ENCODE measurements at places on chromosomes 13 and 19. TPM values are rescaled to one million over a fixed set of nuclear protein-coding genes. Genes with fewer than 3 reads are reported as not detected.

- H3K27me3 ChIP-seq, result no peaks in the 10 kb centered on the region
- H3K36me3 ChIP-seq, result no peaks in the 10 kb centered on the region
- H3K4me3 ChIP-seq, result no peak overlapping the region
- no peaks in the 10 kb centered on the region for H3K4me1 ChIP-seq
These were observed 1227.4 kb downstream of the PCDH17 start for GRCh38 chr13:58858870-58859371.

GRCh38 chr13:76552807-76553206 is 333.4 kb downstream of the KCTD12 start:
- H3K27ac ChIP-seq, result no peak overlapping the region
- no peaks in the 10 kb centered on the region for H3K4me1 ChIP-seq
- H3K4me3 ChIP-seq, result no peak overlapping the region
- H3K27me3 ChIP-seq, result no peaks in the 10 kb centered on the region

- no peaks in the 10 kb centered on the region for H3K36me3 ChIP-seq
- H3K27me3 ChIP-seq, result no peaks in the 10 kb centered on the region
These were observed 3.9 kb downstream of the CD209 start for GRCh38 chr19:7743425-7743841.

DNA sequence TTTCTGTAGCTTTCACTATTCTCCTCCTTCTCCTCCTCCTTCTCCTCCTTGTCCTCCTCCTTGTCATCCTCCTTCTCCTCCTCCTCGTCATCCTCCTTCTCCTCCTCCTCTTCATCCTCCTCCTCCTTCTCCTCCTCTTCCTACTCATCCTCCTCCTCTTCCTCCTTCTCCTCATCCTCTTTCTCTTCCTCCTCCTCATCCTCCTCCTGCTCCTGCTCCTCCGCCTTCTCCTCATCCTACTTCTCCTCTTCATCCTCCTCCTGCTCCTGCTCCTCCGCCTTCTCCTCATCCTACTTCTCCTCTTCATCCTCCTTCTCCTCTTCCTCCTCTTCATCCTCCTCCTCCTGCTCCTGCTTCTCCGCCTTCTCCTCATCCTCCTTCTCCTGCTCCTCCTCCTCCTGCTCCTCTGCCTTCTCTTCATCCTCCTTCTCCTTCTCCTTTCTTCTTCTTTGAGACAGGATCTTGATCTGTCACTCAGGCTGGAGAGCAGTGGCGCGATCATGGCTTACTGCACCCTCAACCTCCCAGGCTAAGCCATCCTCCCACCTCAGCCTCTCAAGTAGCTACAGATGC is 36.3 kb downstream of the TRPM4 start:
- no peak for DNase-seq
- H3K4me3 ChIP-seq, result no peak overlapping the region
- peaks cover 11% of the 10 kb centered on the region for H3K4me1 ChIP-seq
- no peaks in the 10 kb centered on the region for H3K27me3 ChIP-seq
- H3K36me3 ChIP-seq, result no peaks in the 10 kb centered on the region

- H3K36me3 ChIP-seq, result no peaks in the 10 kb centered on the region
- DNase-seq, result peak; percentile 78
- peak overlapping the region; percentile 32 for H3K4me3 ChIP-seq
- H3K4me1 ChIP-seq, result peaks cover 23% of the 10 kb centered on the region
These were observed 17.2 kb downstream of the RASA3 start for GRCh38 chr13:114115191-114115671.

DNA sequence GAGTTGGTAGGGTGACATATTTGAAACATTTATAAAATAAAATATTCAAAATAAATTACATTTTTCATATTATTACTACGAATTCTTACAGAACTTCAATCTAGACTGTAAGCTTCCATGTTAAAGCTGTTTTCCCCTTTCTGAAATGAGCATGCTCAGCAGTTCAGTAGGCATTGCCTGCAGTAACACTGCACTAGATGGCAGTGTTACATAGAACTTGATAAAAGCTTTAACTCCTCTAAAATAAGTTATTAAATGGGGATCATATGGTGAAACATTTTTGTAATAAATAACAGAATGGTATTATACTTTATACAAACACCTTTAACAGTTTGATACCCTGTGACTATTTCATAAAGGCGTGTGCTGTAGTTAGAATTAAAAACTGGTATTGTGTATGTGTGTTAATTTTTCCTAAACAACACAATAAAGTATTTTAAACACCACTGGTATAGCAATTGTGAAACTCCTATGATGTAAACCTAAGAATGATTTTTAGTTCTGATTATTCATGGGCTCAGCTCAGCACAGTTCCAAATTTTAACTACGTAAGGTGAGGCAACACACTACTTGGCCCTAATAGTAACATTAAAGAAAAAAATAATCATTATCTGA is 11.6 kb upstream of the GPR18 start:
- peak overlapping the region; percentile 36 for H3K27ac ChIP-seq
- H3K27me3 ChIP-seq, result no peaks in the 10 kb centered on the region
- DNase-seq, result no peak
- no peak overlapping the region for H3K4me3 ChIP-seq
- H3K36me3 ChIP-seq, result no peaks in the 10 kb centered on the region
- H3K4me1 ChIP-seq, result no peaks in the 10 kb centered on the region

GRCh38 chr19:38303517-38304351 is at the start of gene C19orf33:
Gene C19orf33 (plus strand): TSS chr19:38304251. CDS start chr19:38304262, 11 bp downstream.
- DNase-seq, result peak; percentile 94
- no peaks in the 10 kb centered on the region for H3K36me3 ChIP-seq
- no peaks in the 10 kb centered on the region for H3K27me3 ChIP-seq
- peak within 1 kb of the TSS; percentile 51 for H3K4me3 ChIP-seq
- peaks cover 12% of the 10 kb centered on the region for H3K4me1 ChIP-seq
- no peak within 1 kb of the TSS for H3K27ac ChIP-seq

DNA sequence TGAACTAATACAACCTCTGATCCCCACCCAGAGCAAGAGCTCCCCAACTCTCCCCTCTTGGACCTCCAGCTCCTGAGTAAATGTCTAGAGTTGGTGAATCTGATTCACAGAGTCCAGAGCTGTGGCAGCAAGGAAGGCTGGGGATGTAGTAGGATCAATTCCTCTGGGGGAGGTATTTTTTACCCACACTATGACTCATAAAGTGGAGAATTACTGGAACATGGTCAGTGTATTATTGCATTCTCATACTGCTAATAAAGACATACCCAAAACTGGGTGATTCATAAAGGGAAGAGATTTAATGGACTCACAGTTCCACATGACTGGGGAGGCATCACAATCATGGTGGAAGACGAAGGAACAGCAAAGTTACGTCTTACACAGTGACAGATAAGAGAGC is 496.7 kb downstream of the EFNB2 start:
- H3K4me3 ChIP-seq, result no peak overlapping the region
- no peaks in the 10 kb centered on the region for H3K27me3 ChIP-seq
- no peaks in the 10 kb centered on the region for H3K36me3 ChIP-seq
- no peaks in the 10 kb centered on the region for H3K4me1 ChIP-seq
- no peak overlapping the region for H3K27ac ChIP-seq
- no peak for DNase-seq

- H3K4me1 ChIP-seq, result no peaks in the 10 kb centered on the region
- no peak overlapping the region for H3K4me3 ChIP-seq
- DNase-seq, result no peak
- no peak overlapping the region for H3K27ac ChIP-seq
- H3K36me3 ChIP-seq, result no peaks in the 10 kb centered on the region
These were observed 324.3 kb downstream of the ZNF536 start for GRCh38 chr19:30696514-30696913.

GRCh38 chr13:106593132-106593531 is 25.2 kb upstream of the ARGLU1 start:
- H3K36me3 ChIP-seq, result no peaks in the 10 kb centered on the region
- no peak overlapping the region for H3K4me3 ChIP-seq
- no peak for DNase-seq

GRCh38 chr19:10270616-10271394 is at the start of gene ICAM1:
Gene ICAM1 (plus strand): TSS chr19:10271120. CDS start chr19:10271160, 40 bp downstream.
- no peaks in the 10 kb centered on the region for H3K27me3 ChIP-seq
- DNase-seq, result peak; percentile 86
- H3K36me3 ChIP-seq, result no peaks in the 10 kb centered on the region
- H3K4me1 ChIP-seq, result peaks cover 6% of the 10 kb centered on the region
- H3K27ac ChIP-seq, result peak within 1 kb of the TSS; percentile 88
- H3K4me3 ChIP-seq, result peak within 1 kb of the TSS; percentile 39

DNA sequence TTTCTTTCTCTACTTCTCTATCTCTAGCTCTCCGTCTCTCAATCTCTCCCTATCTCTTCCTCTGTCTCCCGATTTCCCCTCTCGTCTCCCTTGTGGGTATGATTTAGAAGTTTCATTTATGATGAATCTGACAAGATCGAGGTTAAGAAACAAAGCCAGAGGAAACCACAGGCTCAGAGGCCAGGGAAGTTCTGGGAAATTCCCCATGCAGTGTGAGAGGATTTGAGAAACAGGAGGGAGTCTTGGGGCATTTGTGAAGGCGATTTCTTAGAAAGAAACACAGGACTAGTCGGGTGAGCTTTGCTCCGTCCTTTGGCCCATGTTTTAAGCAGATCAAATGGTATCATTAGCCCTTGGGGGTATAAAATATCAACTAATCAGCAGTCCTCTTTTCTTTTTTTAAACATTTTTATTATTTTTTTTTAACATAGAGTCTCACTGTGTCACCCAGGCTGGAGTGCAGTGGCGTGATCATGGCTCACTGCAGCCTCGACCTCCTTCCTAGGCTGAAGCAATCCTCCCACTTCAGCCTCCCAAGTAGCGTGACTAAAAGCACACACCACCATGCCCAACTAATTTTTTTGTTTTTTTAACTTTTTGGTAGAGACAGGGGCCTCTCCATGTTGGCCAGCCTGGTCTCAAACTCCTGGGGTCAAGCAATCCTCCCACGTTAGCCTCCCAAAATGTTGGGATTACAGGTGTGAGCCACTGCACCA is 25.8 kb downstream of the TNFSF9 start:
- no peaks in the 10 kb centered on the region for H3K36me3 ChIP-seq
- no peak overlapping the region for H3K4me3 ChIP-seq
- H3K27ac ChIP-seq, result no peak overlapping the region
- H3K27me3 ChIP-seq, result no peaks in the 10 kb centered on the region
- H3K4me1 ChIP-seq, result no peaks in the 10 kb centered on the region

DNA sequence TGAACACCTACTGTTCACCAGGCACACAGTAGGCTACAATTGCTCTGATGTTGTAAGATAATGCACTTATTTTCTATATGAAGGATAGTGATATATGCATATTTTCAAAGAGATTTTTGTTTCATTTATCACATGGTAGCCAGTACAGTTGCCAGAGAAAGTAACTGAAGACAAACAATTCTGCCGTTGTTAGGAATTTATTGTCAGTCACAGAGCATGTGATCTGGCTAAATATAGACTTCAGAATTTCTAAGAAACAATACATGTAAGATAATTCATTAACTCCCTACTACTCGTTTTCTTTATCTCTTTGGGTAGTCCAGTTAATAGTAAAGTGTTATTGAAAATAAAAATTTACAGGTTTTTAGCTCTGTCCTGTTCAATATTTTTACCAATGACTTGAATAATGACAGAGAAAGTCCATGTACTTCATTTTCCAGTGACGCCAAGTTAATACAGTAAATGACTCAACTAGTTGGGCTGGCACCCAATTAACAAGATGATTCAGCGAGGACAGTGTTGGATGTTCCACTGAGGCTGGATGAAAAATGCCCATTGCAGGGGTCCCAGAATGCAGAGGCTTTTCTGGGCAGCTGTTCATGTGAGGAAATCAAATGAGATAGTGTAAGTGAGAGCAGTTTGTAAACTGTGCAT is 35.6 kb downstream of the GJA3 start:
- H3K27ac ChIP-seq, result no peak overlapping the region
- H3K4me3 ChIP-seq, result no peak overlapping the region
- no peaks in the 10 kb centered on the region for H3K4me1 ChIP-seq
- H3K27me3 ChIP-seq, result peaks cover 9% of the 10 kb centered on the region

GRCh38 chr13:36839981-36840380 is 21.0 kb downstream of the RFXAP start:
- H3K4me1 ChIP-seq, result no peaks in the 10 kb centered on the region
- H3K4me3 ChIP-seq, result no peak overlapping the region
- no peak for DNase-seq
- H3K27ac ChIP-seq, result no peak overlapping the region

GRCh38 chr19:34662919-34663318 is 14.0 kb downstream of the SCGB2B2 start:
- H3K27ac ChIP-seq, result no peak overlapping the region
- H3K4me3 ChIP-seq, result no peak overlapping the region
- no peaks in the 10 kb centered on the region for H3K27me3 ChIP-seq

GRCh38 chr13:50244355-50244712 is 229.1 kb downstream of the KCNRG start:
- peak overlapping the region; percentile 57 for H3K27ac ChIP-seq
- DNase-seq, result no peak
- H3K4me1 ChIP-seq, result no peaks in the 10 kb centered on the region
- H3K36me3 ChIP-seq, result no peaks in the 10 kb centered on the region

DNA sequence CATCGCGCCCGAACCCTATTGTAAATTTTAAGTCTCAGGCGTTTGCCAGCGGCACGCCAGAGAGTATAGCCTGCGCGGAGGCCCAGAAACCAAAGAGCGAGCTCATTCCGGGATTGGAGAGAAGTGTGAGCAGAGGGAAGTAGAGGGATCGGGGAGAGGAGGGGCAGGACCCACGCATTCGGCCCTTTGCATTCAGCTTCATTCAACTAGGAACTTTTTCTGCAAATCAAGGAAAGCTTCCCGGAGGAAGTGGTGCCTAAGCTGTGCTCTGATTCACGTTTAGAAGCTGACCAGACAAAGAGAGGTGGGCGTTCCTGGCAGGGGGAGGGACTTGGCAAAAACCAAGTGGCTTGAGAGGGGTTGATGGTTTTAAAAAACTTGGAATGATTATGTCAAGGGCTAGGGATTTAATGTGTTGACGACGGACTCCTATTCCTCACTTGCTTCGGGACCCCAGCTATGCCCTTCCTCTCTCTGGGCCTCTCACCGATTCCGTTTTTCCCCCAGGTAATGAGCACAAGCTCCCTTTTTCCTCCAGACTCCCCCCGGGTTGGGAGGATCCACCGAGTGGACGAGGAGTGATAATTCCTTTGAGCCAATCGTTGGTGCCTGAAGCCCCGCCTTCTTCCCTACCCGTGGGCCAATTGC is 811 bp upstream of the PRMT1 start:
- no peaks in the 10 kb centered on the region for H3K27me3 ChIP-seq
- H3K4me1 ChIP-seq, result peaks cover 46% of the 10 kb centered on the region
- H3K4me3 ChIP-seq, result peak overlapping the region; percentile 38
- DNase-seq, result peak; percentile 81

- no peaks in the 10 kb centered on the region for H3K27me3 ChIP-seq
- DNase-seq, result no peak
- H3K4me1 ChIP-seq, result peaks cover 20% of the 10 kb centered on the region
- H3K4me3 ChIP-seq, result no peak overlapping the region
- H3K27ac ChIP-seq, result peak overlapping the region; percentile 26
These were observed 23.5 kb downstream of the CEACAM16 start for GRCh38 chr19:44722131-44723121.

The CGB8 gene
- not detected for total RNA-seq

The LRG1 gene
- 3.4 TPM for total RNA-seq

The ZNF723 gene
- total RNA-seq, result not detected

The ZNF560 gene
- not detected for total RNA-seq

The GNG7 gene
- 1.2 TPM for total RNA-seq

The ZNF77 gene
- total RNA-seq, result 3.7 TPM

The KLK11 gene
- not detected for total RNA-seq

The SPACA4 gene
- total RNA-seq, result not detected

The INSL3 gene
- total RNA-seq, result not detected

The POMP gene
- 46.2 TPM for total RNA-seq

The AXL gene
- total RNA-seq, result 24.7 TPM

The ZNF784 gene
- 11.6 TPM for total RNA-seq

The PHLDB3 gene
- total RNA-seq, result 23.4 TPM

The KCTD15 gene
- total RNA-seq, result 5.4 TPM

The EBI3 gene
- 1.4 TPM for total RNA-seq
